ENCODE measurements at places on chromosomes 7 and 10. TPM values are rescaled to one million over a fixed set of nuclear protein-coding genes. Genes with fewer than 3 reads are reported as not detected.
A peak's percentile ranks its signal among the peaks of the same experiment; 100 is the strongest.

- H3K36me3 ChIP-seq = no peaks in the 10 kb centered on the region
- H3K4me1 ChIP-seq = peaks cover 20% of the 10 kb centered on the region
- H3K27me3 ChIP-seq = no peaks in the 10 kb centered on the region
- DNase-seq = no peak
- no peak overlapping the region for H3K4me3 ChIP-seq
Measured at GRCh38 chr10:24468281-24468751, 255.4 kb downstream of the ARHGAP21 start.

DNA sequence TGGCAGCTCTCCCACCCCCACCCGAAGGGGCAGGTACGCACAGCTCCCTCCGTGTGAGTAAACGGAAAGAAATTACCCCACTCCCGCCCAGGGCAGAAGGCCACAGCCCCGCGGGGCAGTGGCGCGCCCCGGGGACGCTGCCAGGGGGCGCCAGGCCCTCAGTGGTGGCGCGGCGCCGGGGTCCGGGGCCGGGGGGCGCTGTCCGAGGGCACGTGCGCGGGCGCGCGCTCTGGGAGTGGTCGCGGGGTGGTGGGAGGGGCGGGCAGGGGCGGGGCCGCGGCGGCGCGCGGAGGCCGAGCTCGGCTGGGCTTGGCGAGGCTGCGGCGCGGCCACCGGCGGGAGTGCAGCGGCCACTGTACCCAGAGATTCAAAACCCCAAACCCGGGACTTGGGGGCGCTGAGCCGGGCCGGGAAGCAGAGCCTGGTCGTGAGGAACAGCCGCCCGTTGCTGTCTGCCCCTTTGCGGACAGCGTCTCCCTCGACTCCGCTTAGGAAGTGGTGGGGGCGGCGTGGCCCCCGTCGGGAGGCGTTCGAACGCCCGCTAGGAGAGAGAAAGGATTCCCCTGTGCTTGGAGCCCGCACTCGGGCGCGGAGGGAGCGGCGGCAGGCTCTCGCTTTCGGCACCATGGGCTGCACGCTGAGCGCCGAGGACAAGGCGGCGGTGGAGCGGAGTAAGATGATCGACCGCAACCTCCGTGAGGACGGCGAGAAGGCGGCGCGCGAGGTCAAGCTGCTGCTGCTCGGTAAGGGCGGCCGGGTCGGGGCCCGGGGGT, at the start of gene GNAI1:
Gene GNAI1 (plus strand): TSS at position 296 of the 773 bp plus-strand sequence. CDS start 330 bp downstream, at position 626.
- peaks cover 7% of the 10 kb centered on the region for H3K27me3 ChIP-seq
- peak within 1 kb of the TSS; percentile 87 for H3K4me3 ChIP-seq
- peak; percentile 88 for DNase-seq
- no peaks in the 10 kb centered on the region for H3K36me3 ChIP-seq
- H3K4me1 ChIP-seq = peaks cover 29% of the 10 kb centered on the region

DNA sequence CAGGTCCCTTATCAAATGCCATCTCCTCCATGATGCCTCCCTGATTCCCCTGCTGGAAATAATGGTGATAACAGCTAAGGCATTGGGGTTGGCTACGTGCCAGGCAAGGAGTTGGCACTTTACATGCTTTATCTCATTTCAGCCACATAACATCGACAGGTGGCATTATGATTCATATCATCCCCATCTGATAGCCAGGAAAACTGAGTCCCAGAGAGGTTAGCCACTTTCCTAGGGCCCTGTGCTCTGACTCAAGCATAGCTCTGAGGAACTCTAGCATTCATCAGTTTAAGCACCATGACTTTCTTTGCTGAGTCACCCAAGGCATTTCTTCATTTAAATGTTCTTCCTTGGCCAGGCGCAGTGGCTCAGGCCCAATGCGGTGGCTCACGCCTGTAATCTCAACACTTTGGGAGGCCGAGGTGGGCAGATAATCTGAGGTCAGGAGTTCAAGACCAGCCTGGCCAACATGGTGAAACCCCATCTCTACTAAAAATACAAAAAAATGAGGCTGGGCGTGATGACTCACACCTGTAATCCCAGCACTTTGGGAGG, 6.6 kb downstream of the LEP start:
- no peak overlapping the region for H3K27ac ChIP-seq
- H3K36me3 ChIP-seq = peaks cover 4% of the 10 kb centered on the region
- no peak overlapping the region for H3K4me3 ChIP-seq
- peaks cover 2% of the 10 kb centered on the region for H3K27me3 ChIP-seq
- DNase-seq = no peak

UCN3 gene
- total RNA-seq = not detected

DNA sequence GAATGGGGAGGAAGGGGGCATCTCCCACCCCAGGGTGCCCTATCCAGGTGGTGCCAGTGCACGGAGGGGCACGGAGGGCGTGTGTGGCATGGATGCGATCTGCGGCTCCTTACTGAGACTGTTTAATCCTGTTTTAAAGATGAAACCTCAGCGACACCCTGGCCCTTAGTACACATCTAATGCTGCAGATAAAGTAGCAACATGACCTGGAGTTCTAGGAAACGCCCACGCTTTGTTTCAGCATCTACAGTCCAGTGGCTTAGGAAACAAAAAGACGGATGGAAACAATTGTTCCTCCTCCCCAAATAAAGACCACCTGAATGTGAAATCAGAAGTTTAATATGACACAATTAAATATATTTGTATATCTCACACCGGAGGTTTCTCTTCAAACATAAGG, 201.9 kb downstream of the DNAJB6 start:
- H3K4me3 ChIP-seq = no peak overlapping the region
- H3K27me3 ChIP-seq = peaks cover 2% of the 10 kb centered on the region

GRCh38 chr10:2759233-2759632, 308.1 kb upstream of the PFKP start:
- no peak overlapping the region for H3K4me3 ChIP-seq
- H3K36me3 ChIP-seq = peaks cover 18% of the 10 kb centered on the region
- DNase-seq = no peak
- H3K27me3 ChIP-seq = peaks cover 3% of the 10 kb centered on the region
- no peak overlapping the region for H3K27ac ChIP-seq

LLCFC1 gene
- not detected for total RNA-seq

- H3K4me1 ChIP-seq = peaks cover 8% of the 10 kb centered on the region
- H3K4me3 ChIP-seq = no peak overlapping the region
- H3K36me3 ChIP-seq = no peaks in the 10 kb centered on the region
- DNase-seq = no peak
- H3K27ac ChIP-seq = no peak overlapping the region
- H3K27me3 ChIP-seq = no peaks in the 10 kb centered on the region
Measured at GRCh38 chr10:34280599-34281374, 534.3 kb downstream of the PARD3 start.

DNA sequence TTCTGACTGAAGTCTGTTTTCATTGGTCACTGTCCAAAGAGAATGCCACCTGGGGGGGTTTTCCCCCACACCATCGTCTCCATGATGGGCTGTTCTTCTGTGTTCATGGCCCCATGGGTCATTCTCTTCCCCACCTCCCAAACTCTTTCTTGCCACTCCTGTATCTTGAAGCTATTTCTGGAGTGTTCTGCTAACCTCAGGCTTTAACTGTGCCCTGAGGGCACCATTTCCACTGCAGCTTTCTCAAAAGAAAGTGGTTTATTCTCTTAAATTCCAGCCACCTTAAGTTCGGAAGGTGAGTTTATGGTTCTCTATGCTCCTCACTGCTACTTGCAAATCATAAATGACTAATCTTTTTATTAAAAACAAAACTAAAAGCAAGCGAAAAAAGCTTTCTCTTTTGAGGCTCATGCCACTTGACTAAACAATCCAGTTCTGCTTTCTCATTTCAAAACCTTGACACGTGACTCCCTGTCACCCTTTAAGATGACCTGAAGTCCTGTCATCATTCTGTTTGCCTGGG, 7.4 kb upstream of the APBB1IP start:
- no peak overlapping the region for H3K27ac ChIP-seq
- H3K4me3 ChIP-seq = no peak overlapping the region
- H3K27me3 ChIP-seq = no peaks in the 10 kb centered on the region
- H3K4me1 ChIP-seq = no peaks in the 10 kb centered on the region

DNA sequence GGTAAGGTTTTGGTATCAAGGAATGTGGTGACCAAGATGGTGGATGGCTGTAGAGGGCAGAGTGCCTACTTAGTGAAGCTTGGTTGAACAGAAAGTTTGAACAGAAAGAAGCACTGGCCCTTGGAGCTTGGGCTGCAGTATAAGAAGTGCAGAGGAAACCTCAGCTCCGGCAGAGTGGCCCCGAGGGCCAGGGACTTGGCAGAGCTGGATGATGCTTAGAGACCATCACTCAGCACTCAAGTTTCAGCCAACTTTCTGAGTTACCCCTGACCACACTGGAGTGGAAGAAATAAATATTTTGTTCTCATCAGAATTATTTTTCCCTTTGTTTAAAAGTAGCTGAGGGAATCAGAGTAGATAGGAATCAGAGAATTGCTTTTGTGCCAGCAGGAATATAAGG, 336.7 kb downstream of the C7orf25 start:
- no peak overlapping the region for H3K27ac ChIP-seq
- H3K4me3 ChIP-seq = no peak overlapping the region
- no peaks in the 10 kb centered on the region for H3K4me1 ChIP-seq
- H3K27me3 ChIP-seq = no peaks in the 10 kb centered on the region
- H3K36me3 ChIP-seq = peaks cover 6% of the 10 kb centered on the region
- no peak for DNase-seq

- H3K36me3 ChIP-seq = no peaks in the 10 kb centered on the region
- no peaks in the 10 kb centered on the region for H3K27me3 ChIP-seq
- DNase-seq = no peak
- H3K4me1 ChIP-seq = peaks cover 9% of the 10 kb centered on the region
- peak overlapping the region; percentile 15 for H3K27ac ChIP-seq
Measured at GRCh38 chr10:89171996-89172395, 35.1 kb downstream of the CH25H start.

PRKG1 gene
- total RNA-seq = 52.7 TPM

- no peak for DNase-seq
- no peak overlapping the region for H3K4me3 ChIP-seq
- no peaks in the 10 kb centered on the region for H3K27me3 ChIP-seq
- H3K27ac ChIP-seq = no peak overlapping the region
- no peaks in the 10 kb centered on the region for H3K36me3 ChIP-seq
- H3K4me1 ChIP-seq = peaks cover 18% of the 10 kb centered on the region
Measured at GRCh38 chr7:16921644-16922257, 40.0 kb upstream of the AGR3 start.

DNA sequence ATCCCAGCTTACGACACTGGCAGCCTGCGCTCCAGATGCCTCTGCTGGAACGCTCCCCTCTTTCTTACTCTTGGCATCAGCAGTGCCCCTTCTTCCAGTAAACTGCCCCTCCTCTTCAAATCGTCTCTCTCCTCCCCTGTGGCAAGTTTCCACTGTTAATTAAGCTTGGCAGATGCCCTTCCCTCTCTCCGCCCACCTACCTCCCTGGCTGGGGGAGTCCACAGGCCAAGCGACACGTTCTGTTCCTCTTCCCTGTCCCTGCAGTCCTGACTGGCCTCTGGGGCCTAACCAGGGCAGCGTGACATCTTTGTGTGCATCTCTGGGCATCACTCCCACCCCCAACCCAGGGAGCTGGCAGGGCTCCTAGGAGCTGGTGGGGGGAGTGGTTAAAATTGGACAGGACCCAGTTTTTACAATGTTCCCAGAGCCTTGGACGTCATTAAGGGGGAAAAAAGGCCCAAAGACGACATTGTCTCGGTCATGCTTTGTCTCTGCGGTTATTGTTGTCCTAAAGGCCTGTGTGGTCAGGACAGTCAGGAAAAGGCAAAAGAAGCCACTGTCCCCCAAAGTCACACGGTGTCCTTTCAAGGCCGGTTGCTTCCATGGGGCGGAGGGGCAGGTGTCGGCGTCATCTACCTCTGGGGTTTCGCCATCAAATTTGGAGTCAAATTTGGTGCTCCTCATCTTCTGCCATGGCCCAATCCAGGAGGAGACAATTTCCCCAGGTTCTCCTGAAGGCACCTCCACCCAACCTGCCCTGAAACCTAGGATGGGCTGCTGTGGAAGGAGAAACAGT, 54.2 kb downstream of the DLG5 start:
- DNase-seq = no peak
- no peaks in the 10 kb centered on the region for H3K36me3 ChIP-seq

- H3K4me1 ChIP-seq = peaks cover 18% of the 10 kb centered on the region
- H3K36me3 ChIP-seq = peaks cover 4% of the 10 kb centered on the region
Measured at GRCh38 chr10:31759124-31759798, 169.4 kb downstream of the ARHGAP12 start.

SLC29A4 gene
- total RNA-seq = 30.5 TPM

DNA sequence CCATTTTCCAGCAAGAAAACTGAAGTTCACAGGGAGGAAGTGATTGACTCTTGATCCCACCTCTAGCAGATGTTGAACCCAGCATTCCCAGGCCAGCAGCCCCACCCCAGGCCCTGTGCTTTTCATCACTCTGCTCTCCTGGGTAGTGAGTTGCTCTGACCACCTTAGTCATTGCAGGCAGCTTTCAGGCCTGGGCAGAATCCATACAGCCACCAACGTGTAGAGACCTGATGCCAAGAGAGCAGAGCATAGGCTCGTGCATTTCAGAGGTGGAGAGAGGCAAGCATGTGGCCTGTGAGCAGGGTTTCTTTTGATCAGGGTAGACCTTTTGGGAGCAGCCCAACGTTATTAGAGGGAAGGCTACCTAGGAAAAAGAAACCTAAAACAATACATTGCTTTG, 334.6 kb downstream of the PTEN start:
- H3K27ac ChIP-seq = no peak overlapping the region
- peaks cover 3% of the 10 kb centered on the region for H3K27me3 ChIP-seq
- H3K36me3 ChIP-seq = no peaks in the 10 kb centered on the region
- H3K4me1 ChIP-seq = no peaks in the 10 kb centered on the region
- no peak for DNase-seq

GRCh38 chr10:80166581-80167470, 34.3 kb downstream of the PLAC9 start:
- DNase-seq = no peak
- H3K4me1 ChIP-seq = peaks cover 12% of the 10 kb centered on the region
- no peaks in the 10 kb centered on the region for H3K36me3 ChIP-seq
- H3K4me3 ChIP-seq = no peak overlapping the region
- H3K27ac ChIP-seq = no peak overlapping the region

- no peaks in the 10 kb centered on the region for H3K4me1 ChIP-seq
- no peaks in the 10 kb centered on the region for H3K27me3 ChIP-seq
- H3K4me3 ChIP-seq = no peak overlapping the region
- DNase-seq = no peak
Measured at GRCh38 chr10:95739056-95739455, 16.9 kb upstream of the ENTPD1 start.

DNA sequence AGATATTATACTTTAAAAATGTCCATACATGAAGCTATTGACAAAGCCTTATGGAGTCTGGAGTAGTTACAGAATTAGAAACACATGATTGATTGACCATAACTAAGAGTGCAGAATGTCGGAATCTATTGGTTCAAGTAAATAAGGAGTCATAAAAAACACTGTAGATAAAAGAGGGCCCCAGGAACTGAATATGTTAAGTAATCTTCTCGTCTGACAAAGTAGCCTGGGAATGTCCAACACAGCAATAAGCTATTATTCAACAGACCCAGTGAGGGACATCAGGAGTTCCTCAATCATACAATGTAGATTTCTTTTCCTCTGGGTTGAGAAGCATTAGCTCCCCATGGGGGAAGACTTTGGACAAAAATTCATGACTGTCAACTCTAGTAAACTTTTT, 782.0 kb downstream of the SUGCT start:
- DNase-seq = no peak
- no peaks in the 10 kb centered on the region for H3K4me1 ChIP-seq
- no peak overlapping the region for H3K4me3 ChIP-seq
- no peaks in the 10 kb centered on the region for H3K36me3 ChIP-seq
- no peak overlapping the region for H3K27ac ChIP-seq

Data from glutamatergic neuron (in vitro differentiated cells).